ENCODE measurements at places on chromosomes 1 and 21.

DNA sequence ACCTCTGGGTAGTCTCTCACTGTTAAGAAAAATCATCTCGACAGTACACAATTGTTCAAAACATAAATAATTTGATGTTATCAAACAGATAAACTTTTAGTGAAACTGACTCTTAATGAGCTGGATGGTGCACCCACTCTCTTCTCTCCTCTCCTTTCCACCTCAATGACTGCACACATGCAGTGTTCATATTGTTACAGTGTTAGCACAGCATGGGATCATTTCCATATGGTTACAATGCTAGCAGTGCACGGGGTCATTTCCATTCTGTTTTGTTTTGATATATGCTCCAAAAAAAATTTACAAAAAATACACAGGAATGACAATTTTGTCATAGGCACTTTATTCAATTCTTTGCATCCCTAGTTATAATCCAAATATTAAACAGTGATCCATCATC is 26.4 kb upstream of the RNF187 start:
- peak; percentile 25 for DNase-seq

DNA sequence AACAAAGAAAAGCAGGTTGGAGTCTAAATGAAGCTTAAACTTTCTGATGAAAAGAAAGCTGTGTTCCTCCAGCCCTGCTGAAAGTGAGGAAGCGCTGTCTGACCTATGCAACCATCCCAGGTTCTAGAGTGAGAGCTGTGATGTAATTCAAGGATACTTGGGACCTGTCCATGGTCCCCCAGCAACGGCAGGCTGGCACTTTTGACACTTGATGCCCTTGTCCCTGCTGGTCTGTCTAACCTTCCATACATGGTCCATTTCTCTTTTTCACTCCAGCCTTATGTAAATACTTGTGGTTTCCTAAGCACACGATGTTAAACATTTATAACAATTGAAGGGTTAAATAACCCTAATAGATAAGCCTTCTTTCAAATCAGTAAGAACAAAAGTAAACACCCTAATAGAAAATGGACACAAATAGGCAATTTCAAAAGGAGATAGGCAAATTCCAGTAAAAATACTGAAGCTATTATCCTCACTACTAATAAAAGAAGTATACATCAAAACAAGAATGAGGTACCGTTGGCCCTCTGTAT is 17.7 kb upstream of the KDM4A start:
- DNase-seq, result peak; percentile 74

GRCh38 chr1:226708342-226708780 is 30.7 kb downstream of the ITPKB start:
- DNase-seq, result no peak

DNA sequence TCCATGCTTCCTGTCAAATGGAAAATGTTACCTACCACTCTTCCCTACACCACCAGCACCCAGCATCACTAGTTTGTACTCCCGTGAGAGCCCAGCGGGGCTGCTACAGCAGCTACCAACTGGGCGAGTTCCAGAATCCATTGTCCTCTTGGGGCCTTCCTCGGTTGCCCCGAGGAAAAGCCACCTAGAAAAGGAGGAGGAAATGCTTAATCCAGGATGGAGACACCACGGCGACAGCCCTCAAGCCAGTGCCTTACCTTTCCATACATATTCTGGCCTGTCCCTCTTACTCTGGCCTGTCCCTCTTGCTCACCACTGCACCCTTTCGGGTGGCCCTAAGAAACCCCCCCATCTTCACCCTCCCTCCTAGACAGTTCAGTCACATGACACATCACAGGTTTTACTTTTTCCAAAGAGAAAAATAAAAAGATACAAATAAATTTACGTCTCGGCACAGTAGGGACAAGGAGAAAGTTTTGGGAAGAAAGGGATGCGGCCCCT is 478 bp downstream of the RIT1 start:
- DNase-seq, result peak; percentile 32

GRCh38 chr1:180136331-180136967 is 18.2 kb upstream of the QSOX1 start:
- no peak for DNase-seq

DNA sequence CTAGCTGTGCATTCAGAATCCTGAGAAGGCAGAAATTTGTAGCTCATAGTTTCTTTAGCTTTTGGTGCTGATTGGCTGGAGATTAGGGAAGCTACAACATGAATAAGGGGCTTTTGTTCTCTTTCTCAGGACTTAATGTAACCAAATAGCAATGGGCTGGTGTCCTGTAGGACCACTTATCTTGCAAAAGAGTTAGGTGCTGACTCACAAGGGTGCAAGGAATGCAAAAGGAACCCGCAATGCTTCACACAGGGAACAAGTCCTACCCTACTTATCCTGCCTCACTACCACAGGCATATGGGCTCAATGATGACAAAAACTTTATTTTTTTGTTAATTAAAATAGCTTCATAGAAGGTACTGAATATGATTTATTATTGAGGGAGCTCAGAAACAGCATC is 541.5 kb downstream of the AMY1C start:
- DNase-seq, result no peak

GRCh38 chr1:206722751-206723461 is 38.2 kb downstream of the MAPKAPK2 start:
- DNase-seq, result no peak

DNA sequence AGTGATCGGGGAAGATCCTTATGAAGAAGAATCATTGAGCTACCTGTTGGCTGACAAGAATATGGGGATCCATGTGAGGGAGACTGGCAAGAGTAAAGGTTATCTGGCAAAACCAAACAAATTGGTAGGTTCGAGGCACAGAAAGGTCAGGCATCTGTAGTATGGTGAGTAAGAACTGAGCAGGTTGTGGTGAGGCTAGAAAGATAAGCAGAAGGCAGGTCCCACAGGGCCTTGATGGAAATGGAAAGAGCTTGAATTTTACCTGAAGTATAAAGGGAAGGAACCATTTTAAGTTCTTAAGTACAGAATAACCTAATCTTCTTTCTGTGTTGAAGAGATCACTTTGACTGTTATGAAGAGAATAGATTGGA is 11.1 kb downstream of the PTPRC start:
- DNase-seq, result no peak

- no peak for DNase-seq
These were observed 151.1 kb upstream of the DPT start for GRCh38 chr1:168879896-168880734.

DNA sequence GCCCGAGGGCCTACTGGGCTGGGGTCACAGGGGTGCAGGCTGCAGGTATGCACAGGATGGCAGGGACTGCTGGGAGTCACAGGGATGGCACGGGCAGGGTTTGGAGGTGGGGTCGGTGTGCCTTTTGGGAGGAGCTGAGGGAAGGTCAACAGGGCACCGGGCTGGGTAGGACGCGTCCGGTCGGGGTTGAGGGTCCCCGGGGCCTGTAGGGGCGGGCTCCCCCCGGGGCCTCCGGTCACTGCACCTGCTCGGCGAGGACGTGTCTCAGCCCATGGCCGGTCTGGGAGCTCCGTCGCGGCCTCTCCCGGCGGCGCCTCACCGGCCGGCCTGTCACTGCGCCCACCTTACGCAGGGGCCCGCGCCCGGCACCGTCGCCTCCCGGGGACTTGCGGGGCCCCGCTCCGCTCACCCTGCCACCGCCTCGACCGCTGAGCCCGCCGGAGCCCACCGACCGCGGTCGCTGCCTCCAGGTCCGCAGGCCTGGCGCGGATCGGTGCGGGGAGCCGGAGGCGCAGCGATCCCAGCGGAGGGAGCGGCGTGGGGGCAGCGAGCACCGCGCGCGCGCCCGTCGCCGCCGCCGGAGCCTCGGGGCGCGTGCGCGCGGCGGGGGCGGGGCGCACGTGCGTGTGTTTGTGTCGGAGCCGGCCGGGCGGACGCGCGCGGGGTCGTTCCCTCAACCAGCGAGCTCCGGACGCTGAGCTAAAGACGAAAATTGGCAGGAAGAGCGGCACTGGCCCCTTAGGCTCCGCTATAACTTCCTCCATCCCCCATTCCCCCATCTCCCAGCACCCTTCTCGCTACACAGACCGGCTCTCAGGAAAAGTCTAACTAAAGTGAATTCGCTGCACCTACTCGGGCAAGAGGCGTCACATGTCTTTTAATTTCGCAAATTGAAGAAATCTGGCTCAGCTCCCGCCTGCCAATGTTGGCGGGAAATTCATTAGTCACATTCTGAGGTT is at the start of gene AMIGO1:
AMIGO1 (minus strand) TSS at position 552 of the 959 bp plus-strand sequence. CDS start 815 bp downstream, outside the sequence.
- peak; percentile 65 for DNase-seq

- no peak for DNase-seq
These were observed 193.3 kb upstream of the BEND5 start for GRCh38 chr1:48969971-48970370.

DNA sequence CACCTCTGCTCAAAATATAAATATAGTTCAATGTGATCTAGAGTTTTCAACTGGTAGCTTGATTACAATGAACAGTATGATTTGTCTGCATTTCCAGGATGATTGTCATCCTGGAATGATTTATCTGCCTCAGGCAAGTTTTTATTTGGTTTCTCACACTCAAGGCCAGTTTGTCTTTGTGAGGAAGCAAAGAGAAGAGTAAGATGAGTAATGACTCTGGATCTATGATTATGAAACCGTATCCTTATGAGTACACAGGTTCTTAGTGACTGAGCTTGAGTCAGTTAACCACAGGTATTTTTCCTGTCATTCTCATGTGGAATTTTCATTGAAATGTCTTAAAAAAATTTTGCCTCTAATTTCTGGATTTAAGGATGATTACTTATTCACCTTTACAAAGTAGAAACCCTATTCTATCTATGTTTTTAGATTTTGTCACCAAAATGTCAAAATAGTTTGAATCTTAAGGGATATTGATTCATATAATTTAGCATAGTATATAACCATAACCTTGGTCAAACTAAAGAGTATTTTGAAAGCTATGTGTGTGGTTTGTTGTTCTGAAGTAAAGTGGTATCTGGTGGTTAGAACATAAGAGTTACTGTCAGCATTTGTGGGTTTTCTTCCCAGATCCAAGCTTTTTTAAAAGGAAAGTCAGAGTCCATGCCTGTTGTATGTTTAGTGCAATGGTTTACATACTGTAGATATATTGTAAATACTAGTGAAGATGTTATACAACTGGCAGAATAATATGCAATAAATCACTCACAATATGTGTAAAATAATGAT is 145.0 kb downstream of the RASAL2 start:
- DNase-seq, result no peak

DNA sequence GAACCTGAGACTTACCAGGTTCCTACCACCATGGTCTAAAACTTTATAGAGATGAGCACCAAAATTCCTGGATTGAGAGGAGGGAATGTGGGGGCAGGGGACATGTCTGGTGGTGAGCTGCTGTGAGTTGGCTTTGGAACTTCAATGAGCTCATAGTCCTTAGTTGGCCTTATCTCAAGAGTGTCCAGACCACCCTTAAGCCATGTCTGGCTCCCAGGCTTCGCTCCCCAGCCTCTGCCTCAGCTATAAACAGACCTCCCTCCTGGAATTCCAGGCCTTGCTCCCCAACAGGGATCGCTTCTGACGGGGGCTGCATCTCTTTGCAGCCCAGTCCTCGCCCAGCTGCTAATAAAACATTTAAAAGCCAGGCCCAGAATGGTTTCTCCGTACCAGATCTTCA is 19.5 kb downstream of the ATF3 start:
- DNase-seq, result no peak
